PC-9 (cell line): ENCODE measurements at places on chromosomes 3 and 15.

DNA sequence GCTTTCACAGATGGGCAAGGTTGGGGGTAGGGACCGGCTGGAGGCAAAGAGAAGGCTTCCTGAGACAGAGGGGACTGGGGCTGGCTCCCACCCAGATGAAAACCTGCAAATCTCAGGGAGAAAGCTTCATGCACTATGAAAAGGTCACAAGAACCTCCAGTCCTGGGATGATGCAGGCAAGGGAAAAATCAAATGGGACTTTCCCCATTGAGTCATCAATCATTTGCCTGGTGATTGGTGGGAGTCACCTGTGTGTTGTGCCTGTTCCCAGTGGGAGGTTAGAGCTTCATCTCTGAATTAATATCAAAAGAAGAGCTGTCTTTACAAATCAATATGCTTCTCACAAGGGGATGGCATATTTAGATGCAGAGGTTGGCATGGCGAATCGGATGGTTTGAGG lies 49.9 kb downstream of the CACNA1D start:
- DNase-seq, result no peak

DNA sequence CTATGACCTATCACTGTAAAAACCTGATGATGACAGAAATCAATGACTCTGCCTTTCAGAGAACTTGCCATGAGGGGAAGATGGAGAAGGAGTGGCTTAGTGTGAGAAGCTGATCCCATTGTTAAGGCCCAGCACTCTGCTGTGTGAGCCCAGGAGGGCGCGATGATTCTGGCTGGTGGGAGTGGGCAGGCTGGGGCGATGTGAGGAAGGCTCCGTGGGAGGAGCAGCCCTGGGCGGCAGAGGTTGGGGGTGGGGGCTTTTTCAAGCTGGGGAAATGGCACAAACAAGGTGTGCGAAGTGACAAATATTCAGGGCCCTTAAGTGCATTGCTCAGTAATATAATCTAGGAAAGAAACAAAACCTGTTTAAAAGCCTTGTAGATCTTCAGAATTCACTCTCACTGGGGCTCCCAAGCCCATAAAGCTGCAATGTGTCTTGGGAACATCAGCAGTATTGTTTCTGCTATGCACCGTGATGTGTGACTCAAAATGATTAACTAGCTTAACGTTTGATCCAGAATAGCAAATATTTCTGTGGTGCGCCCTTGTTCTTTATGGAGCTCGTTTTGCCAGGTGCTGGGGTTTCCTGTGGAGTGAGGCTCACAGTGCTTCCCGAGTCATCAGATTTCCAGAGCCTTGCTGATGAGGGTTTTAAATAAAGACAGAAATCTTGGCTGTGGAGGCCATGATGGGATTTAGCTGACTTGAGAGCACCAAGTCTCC lies 141.0 kb downstream of the CHDH start:
- no peak for DNase-seq

GRCh38 chr15:40782609-40783227 lies 12.9 kb downstream of the C15orf62 start:
- peak; percentile 73 for DNase-seq

DNA sequence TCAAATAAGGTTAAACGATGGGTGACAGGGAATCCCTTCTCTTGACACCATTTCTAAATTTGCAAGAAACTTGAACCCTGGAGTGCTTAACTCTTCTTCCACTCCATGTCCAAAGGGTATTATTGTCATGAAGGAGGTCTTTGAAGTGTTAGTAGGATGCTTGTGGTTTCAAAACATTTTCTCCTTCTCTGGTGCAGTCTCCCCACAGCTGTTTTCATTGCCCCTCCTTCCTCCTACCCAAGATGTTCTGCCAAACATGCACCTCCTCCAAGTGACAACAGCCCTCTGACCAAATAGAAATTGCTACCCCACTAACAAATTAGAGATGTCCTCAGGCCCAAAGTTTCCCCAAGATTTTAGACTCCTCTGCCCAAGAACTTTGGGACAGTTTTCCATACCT lies 151.4 kb downstream of the POLR2M start:
- no peak for DNase-seq

DNA sequence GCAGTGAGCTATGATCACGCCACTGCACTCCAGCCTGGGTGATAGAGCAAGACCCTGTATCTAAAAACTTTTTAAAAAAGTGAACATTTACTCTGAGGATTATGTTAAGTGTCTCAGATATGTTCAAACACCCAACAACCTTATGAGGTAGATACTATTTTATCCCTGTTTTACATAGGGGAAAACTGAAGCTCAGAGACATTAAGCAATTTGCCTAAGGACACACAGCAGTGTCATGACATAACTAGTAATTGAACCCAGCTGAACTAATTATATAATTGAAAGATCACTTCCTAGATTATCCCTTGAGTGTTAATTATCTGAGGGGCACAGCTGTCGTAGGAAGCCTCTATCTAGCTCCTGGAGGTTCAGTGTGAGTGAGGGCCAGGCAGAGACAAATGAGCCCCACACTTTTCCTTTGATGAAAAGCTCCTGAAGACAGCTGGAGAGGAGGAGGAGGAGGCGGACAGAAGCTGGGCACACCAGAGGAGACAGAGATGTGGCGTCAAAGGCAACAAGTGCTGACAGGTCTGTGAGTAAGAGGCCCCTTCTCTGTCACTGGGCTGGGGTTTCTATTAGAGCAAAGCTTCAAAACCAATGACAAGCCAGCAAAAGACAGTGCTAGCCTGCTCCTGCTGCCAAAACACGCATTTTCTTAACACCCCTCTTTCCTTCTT lies 20.5 kb downstream of the TRH start:
- DNase-seq, result no peak

DNA sequence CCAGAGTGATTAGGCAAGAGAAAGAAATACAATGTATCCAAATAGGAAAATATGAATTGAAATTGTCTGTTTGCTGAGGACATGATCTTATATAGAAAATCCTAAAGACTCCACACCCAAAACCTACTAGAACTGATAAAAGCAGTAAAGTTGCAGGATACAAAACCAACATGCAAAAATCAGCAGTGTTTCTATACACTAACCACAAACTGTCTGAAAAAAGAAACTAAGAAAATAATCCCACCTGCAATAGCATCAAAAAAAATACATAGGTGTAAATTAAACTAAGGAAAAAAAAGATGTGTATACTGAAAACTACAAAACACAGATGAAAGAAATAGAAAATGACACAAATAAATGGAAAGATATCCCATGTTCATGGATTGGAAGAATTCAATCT lies 203.6 kb upstream of the SETMAR start:
- no peak for DNase-seq

DNA sequence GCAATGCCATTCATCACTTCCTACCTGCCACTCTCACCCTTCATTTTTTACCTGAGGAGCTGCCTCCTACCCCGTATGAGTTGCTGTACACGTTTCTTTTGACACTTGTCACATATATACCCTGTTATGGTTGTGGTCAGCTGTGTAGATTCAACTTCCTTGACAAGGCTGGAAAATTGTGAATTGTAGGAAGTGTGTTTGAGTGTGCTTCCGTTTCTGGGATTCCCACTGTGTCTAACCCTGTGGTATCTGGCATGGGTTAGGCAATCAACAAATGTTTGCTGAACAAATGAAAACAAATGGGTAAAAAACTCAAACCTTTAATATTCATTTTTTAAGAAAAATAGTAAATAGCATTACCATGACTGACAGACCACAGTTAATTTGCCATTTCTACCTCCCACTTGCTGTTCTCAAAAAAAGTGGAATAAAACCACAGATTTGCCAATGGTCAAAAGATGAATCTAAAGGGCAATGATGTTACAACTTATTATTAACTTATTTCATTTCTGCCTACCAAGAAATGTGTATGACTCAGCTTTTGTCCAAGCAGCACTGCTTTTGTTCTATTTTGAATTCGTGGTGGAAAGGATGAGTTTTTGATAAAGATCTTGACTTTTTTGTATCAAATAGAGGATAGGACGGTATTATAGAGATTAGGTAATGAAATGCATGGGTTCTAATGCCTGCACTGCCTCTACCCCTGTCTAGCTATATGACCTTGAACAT lies 404.6 kb downstream of the LPP start:
- DNase-seq, result no peak

- no peak for DNase-seq
Measured at GRCh38 chr3:157423337-157423736, 13.3 kb upstream of the PTX3 start.

DNA sequence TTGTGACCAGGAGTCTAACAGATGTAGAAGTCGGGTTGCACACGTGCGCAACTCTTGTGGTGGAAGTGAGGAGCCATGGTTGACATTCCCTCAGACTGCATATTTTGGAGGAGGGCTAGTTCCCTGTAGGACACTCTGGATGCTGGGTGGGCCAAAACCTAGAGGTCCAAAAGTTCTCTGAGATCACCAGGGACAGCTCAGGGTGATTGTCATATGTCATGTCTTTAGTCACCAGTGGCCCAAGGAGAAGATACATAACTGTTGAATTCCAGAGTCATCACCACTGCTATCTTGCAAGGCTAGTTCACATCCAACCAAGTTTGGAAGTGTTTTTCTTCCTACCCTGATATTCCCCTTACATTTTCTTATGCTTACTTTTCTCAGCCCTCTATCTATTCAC lies 95.2 kb upstream of the C3orf80 start:
- no peak for DNase-seq

DNA sequence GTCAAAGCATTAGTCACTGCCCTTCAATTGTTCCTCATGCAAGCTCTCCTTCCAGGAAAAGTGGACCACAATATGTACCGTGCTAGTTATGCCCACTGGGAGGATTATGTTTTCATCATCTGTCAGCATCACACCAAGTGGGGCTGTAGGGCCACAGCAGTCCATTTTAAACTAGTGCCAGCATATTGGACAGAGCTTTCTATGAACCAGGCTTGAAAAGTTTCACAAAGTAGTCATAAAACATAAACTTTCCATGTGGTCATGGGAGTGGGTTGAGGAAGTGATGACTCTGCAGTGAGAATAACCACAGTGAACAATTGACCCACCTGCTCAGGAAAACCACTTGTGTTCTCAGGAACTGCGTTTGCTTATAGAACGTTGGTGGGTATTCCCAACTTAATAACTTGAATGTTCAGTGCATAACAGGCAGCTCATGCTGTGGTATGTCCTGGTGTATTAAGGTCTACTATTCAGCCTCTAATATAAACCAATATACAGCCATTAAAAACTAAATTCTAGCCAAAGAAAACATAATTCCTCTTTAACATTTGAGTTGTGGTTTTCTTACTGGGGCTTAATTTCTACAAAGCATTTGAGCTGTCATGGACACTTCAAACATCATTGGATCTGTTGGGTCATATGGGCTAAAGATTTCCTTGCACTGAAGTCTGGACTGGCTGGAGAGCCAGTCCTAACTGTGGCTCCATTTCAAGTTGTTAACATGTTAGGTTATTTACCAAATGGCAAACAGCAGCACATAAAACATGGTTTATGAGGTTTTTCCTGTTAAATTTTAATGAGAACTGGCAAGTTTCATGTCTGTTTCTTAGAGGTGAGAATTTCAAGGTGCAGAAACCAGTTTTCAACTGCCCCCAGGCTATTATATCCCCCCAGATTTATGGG lies 274.1 kb downstream of the OTOL1 start:
- DNase-seq, result no peak

DNA sequence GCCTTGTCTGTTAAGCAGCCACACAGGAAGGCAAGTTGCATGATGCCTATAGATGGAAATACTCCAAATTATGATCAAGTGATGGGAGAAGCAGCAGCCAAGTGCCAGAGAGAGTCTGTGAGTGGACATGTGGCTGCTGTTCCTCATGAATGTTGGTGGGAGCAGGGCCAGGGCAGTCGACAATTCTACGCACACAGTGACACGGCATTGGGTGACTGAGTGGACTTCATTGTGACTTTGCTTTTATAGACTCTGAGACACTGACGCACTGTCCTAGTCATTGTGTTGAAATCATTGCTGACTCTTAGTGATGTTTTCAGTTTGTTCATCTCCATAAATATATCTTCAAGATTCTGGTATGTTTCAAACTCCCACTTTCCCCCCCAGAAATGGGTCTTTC lies 246.3 kb upstream of the SEMA6D start:
- no peak for DNase-seq

GRCh38 chr15:24675332-24676144 lies at the start of gene NPAP1:
Gene NPAP1, plus strand, starts transcription at chr15:24675775. Its CDS starts 93 bp downstream, at chr15:24675868.
- no peak for DNase-seq

GRCh38 chr3:51709675-51710074 lies 2.8 kb downstream of the GRM2 start:
- DNase-seq, result no peak

GRCh38 chr3:125398952-125399351 lies 23.8 kb upstream of the ZNF148 start:
- no peak for DNase-seq
